Forelimb muscle (tissue), 1 donor: ENCODE measurements at places on chromosomes 16 and 17. TPM values are rescaled to one million over a fixed set of nuclear protein-coding genes. Genes with fewer than 3 reads are reported as not detected.

Gene MEIOB
- polyA plus RNA-seq, result 0.57 TPM

- no peak for DNase-seq
Measured at GRCh38 chr17:79415365-79415764, 195.5 kb downstream of the RBFOX3 start.

DNA sequence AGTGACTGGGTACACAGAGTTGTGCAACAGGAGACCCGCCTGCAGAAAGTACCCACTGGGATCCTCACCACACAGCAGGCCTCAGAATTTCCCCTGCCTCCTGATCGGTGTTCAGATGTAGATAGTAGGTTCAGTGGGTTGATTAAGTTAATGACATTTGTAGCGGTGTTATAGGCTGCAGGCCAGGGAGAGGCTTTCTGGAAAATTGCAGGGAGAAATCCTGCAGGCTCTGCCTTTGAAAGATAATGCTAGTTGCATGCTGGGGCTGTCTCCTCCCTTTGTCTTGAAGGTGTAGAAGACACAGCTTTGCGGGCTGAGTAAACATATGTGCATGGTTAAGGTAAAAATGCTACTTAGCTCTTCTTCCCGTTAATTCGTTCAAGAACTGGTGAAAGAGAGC, 406.3 kb upstream of the RBFOX1 start:
- no peak for DNase-seq

DNA sequence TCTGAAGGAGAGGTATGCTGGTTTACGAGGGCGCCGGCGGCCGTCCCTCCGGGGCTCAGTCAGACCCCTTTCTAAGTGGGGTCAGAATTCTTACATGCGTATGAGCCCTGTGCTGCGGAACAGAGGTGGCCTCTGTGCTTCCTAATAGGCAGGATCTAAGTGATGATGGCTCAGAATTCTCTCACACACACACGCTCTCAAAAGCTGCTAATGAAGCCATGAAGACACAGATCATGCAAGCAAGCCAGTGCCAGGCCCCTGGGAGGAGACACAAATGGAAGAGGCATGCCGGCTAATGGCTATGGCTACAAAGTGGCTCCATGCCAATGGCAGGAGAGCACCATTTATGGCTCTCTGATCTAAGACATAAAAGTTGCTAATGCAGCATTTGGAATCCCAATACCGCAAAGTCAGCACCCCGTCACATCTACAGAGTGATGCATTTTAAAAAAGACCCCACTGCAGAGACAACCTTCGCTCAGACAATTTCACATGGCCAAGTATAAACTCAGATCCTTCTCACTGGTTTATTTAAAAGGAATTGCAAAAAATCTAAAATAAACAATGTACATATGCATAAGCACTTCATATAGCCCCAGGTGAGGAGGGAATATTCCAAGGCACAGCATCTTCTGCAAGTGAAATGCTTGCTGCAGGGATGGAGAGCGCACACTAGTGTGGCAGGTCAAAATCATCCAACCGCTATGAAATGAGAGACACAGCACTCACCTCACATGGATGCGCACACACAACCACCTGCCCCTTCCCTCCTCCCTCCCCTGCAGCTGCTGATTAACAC, 24.5 kb downstream of the NPLOC4 start:
- no peak for DNase-seq

Gene IKZF3
- 0.22 TPM for polyA plus RNA-seq

DNA sequence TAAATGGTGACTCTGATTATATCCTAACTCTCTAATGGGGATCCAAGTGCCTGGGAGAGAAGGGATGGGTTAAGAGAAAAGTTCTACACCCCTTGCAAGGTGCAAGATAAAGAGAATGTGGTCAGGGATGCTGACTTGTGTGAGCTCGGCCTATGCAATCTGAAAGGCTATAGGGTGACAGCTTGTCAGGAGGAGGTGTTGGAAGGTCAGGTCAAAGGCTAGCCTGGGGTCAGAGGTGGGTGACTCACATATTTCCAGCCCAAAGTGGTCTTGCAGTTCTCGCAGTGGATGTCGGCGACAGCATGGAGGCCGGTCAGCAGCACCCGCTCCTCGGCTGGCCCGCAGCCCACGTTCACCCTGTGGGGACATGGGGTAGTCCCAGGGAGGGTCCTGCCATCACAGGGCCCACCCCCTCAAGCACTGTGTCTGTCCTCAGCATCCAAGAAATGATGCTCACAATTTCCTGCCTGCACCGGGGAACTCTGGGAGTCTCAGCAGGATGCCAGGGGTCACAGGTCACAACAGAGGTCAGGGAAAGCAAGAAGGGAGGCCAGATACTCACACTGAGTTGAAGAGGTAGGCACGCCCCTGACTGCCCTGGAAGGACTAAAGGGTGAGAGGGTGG, 1.4 kb downstream of the YPEL3 start:
- no peak for DNase-seq

- DNase-seq, result no peak
Measured at GRCh38 chr16:86050591-86051367, 151.8 kb downstream of the IRF8 start.

DNA sequence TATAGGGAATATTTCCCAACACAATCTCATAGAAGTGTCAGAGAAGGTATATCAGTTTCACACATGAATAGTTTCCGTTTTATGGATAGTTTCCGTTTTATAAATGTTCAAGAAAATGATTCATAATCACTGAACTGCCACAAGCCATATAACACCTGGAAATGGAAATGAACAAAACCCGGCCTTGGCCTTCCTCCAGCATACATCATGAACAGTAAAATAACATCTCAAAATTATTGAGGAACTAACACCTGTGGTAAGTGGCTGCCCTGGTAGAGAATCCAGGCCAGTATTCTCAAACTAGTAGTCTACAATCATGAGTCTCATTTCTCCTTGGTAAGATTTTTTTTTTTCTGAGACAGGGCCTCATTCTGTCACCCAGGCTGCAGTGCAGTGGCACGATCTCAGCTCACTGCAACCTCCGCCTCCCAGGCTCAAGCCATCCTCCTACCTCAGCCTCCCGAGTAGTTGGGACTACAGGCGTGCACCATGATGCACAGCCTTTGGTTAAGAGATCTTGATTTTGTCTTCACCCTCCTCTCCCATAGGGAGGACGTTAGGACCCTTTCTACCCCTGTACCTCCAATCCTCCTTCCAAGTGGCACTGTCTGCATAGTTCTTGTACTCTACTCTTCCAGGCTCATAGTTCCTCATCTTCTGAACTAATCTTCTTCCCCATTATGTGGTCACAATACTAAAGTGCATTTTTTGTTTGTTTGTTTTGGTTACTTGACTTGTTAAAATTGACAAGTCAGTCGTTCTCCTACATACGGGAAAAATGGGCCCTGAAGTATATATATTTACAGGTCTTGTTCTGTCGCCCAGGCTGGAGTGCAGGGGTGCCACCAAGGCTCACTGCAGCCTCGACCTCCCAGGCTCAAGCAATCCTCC, 15.0 kb upstream of the RGS9 start:
- no peak for DNase-seq

- no peak for DNase-seq
Measured at GRCh38 chr17:72617557-72617956, 474.9 kb downstream of the SLC39A11 start.

DNA sequence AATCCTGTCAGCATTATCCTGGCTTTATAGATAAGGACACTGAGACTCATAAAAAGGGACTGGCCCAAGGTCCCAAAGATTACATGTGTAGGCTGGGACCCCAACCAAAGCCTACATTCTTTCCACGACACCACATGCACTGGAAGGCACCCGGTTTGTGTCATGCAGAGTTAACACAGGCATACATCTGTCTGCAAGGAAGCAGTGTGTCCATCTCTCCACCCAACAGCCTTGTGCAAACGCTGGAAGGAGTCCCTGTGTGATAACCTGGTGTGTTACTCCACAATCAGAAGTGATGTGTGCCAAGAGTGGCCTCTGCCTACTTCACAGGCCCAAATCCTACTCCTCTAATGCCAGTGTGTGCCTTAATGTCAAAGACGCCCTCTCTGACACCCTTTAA, 139.8 kb downstream of the PARN start:
- no peak for DNase-seq

- no peak for DNase-seq
Measured at GRCh38 chr17:39213852-39214251, 11.9 kb downstream of the STAC2 start.

GRCh38 chr17:73795730-73796129, 151.5 kb upstream of the SDK2 start:
- no peak for DNase-seq

GRCh38 chr17:17590883-17591354, 589 bp downstream of the PEMT start:
- no peak for DNase-seq

- DNase-seq, result no peak
Measured at GRCh38 chr16:55552621-55553020, 13.9 kb upstream of the CAPNS2 start.

GRCh38 chr16:83615141-83615952, 192.4 kb upstream of the HSBP1 start:
- DNase-seq, result no peak

- DNase-seq, result no peak
Measured at GRCh38 chr17:66309793-66310192, 7.4 kb downstream of the PRKCA start.

GRCh38 chr17:44304651-44305050, 3.8 kb upstream of the RUNDC3A start:
- DNase-seq, result no peak

Gene KCNG4
- polyA plus RNA-seq, result 0.03 TPM

Gene CCL4L2
- 0.65 TPM for polyA plus RNA-seq

- no peak for DNase-seq
Measured at GRCh38 chr17:52233176-52233575, 74.7 kb upstream of the CA10 start.

DNA sequence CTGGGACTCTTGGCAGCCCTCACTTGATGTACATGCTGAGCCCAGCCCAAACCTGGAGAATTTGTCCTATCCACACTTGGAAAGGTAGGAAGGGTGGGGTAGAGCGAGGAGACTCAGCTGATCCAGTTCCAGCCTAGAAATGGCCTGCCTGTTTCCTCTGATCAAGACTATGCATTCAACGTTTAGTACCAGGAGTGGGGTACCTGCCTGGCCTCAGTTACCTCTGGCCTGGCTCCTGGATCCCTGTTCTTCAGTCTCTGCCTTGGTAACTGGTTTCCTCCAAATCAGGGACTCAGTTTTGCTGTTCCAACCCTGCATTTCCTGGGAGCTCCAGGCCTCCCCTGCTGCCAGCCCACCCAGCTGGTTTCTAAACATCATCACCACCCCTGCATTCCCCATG, 233.5 kb downstream of the GSG1L start:
- DNase-seq, result no peak

DNA sequence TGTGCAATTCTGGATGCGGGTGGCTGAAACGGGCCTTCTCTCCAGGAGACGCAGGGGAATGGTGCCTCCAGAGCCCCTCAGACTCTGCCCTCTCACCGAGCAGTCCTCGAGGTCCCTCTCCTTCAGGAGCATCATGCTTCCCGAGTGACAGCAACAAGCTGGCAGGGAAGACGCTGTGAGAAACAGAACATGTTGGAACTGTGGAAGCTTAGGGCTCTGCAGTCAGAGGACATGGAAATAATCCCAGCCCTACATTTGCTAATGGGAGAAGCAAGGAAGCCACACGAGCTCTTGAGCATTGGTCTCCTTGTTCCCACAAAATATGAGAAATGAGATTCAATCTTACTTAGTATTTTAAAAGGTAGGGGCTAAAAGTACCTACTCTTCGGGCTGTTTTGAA, 115.0 kb downstream of the DYNLRB2 start:
- no peak for DNase-seq

GRCh38 chr16:53334581-53334980, 99.7 kb upstream of the RBL2 start:
- no peak for DNase-seq

DNA sequence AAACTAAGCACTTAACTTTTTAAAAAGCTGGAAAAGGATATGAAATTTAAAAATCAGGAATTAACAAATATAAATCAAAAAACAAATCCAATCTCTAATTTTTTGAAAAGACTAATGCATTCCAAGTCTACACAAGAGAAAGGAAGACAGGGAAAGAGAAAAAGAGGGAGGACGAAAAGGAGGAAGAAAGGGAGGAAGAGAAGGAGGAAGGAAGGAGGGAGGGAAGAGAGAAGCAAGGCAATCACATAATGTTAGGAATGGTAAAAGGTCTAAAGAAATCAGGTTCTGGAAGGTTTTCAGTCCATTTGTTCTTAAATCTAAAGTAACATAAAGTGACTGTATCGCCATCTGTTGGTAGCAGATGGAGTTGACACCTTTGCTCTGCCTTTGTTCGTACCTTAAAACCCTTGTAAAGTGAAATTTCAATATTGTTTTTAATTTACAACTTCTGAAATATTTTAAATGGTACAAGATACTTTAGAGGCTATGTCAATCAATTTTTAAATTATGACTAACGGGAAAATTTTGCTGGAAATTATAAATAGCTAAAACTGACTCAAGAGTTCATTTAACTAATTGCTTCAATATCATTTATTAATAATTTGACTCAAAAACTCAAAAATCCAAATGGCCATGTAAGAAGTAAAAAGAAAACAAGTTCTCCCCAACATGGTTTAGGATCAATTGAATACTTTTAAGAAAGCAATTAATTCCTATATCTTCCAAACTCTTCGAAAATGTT, 20.4 kb upstream of the CDYL2 start:
- peak; percentile 19 for DNase-seq

Gene BCAR1
- polyA plus RNA-seq, result 58.6 TPM

Gene PRSS36
- polyA plus RNA-seq, result 1.0 TPM

Gene ABCC12
- polyA plus RNA-seq, result 0.33 TPM

Gene KRT40
- polyA plus RNA-seq, result 10.9 TPM

DNA sequence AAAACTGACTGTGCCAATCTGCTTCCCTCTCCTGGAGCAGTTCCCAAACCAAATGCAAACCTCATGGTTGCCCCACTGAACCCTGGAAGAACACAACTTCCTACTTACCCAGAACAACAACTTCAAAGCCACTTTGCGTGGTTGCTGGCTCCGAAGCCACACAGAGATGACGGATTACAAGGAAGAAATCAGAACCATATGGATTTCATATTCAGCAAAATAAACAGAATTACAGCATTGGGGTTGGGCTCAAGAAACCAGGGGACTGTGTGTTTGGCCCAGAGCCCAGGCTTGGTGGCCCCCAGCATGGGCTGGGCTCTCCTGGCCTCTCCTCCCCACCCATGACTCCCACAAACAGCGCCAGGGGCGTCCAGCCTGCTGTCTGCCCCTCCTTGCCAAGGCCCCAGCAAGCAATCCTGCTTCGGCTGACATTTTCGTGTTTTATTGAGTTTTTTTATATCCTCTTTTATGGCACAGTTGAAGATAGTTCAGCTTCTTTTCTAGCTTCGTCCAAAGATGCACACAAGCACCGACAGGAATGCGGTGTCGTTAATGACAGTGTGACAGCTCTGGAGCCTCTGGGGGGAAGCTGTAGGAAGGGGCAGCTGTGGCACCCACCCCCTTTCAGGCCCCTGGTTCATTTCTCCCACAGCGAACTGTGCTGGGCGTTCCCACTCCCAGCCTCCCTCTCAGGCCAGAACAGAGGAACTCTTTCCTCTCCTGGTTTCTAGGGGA, 137.1 kb downstream of the GAS7 start:
- DNase-seq, result no peak

GRCh38 chr16:83830091-83830768, 22.5 kb downstream of the HSBP1 start:
- no peak for DNase-seq

DNA sequence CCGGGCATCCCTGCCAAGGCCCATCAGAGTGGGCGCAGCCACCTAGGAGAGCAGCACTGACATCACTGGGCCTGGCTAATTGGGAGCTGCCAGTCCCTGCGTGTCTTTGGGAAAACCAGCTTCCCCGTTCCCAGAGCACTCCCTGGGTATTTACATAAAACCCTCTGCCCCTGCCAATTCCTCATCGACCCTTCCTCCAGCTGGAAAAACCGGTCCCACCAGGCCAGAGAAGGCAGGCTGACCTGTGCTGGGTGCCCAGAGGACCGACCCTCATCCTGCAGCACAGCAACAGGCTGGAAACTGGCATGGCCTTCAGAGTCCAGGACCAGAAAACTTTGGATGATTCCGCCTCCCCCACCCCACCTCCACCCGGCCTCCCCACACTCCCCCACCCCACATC, 8.2 kb upstream of the FOXN1 start:
- DNase-seq, result no peak

Gene PMP22
- 228 TPM for polyA plus RNA-seq
